Fibroblast of skin of abdomen (primary cell): ENCODE measurements at places on chromosomes 6 and 20.
A peak's percentile ranks its signal among the peaks of the same experiment; 100 is the strongest.

- peak; percentile 71 for DNase-seq
These were observed 423.2 kb upstream of the JARID2 start for GRCh38 chr6:14822679-14823078.

- peak; percentile 74 for DNase-seq
These were observed 66.7 kb upstream of the TIAM2 start for GRCh38 chr6:154928325-154928922.

GRCh38 chr6:116561377-116562018 is 7.9 kb downstream of the CALHM4 start:
- DNase-seq = peak; percentile 70

DNA sequence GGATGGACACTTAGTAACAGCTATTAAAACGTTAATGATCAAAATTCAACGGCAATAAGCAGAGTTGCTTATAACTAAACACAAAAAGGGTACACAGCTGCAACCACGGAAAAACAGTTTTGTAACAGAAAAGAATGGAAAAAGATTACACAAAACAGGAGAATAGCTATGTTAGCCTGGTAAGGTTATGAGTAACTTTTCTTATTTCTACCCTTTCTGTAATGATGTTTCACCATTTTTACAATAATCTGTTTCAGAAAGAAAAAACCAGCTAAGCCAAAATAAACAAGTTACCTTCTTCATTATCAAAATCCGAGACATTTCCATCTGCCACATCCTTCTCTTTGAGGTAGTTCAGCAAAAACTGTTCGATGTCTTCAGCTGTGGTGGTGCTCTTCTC is 27.4 kb downstream of the TTI1 start:
- no peak for DNase-seq

DNA sequence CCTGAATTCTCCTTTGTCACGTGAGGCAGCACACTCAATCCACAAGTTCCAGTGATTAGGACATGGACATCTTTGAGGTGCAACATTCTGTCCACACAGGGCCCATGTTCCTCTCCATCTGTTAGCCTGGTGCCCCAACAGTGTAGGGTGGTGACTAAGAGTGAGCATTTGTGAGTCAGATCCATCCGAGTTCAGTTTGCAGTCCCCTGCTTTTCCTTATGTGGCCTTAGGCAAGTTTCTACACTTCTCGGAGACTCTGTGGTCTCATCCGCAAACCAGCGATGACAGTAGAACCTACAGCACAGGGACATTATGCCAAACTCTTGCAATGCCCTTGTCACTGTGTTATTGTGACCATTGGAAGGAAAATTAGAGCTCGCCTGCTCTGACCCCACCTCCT is 178.7 kb upstream of the CDH4 start:
- DNase-seq = no peak
